ENCODE measurements at places on chromosomes 12 and 14.

DNA sequence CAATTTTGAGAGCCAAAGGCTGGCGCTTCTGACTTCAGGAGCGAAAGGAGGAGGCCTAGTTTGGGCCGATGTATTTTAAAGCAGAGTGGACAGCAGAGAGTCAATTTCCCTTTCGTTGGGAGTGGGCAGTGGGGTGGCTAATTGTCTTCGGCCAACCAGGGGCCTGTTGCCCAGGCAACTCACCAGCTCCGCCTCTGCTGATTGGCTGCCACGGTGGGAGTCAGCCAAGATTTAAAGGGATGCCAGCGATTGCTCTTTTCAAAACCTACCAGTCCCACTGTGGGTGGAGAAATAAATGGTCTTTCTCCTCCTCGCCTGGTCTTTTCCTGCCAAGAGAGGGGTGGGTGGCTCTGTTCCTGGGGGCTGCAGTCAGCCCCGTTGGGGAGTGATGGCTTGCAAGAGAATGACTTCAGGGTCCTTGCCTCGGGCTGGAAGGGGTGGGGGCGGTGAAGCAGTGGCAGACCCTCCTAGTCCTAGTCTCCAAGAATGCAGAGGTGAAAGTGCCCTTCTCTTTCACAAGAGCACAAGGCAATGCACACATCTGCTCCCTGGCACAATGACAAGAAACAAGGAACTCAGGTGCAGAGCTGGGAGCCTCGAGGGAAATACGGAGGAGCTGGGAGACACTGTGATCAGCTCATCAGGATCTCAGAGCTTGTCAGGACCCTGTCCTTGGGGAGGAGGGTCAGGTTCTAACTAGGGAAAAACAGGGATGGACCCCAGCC, 37.7 kb downstream of the RASAL1 start:
- no peak for DNase-seq

GRCh38 chr14:65228436-65228835, 126.1 kb upstream of the MAX start:
- DNase-seq = no peak

DNA sequence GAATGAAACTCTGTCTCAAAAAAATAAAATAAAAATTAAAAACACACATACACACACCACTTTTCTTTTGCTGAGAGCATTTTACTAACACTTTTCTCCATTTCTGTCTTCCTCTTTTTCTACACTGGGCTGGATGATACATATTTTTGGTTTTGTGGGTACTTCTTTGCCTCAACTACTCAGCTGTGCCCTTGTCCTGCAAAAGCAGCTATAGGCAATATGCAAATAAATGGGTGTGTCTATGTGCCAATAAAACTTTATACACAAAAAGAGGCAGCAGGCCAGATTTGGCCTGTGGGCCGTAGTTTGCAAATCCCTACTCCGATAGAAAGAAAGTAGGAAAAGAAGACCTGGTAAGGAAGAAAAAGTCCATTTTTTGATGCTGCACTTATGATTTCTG, 6.5 kb downstream of the CLMN start:
- no peak for DNase-seq

- DNase-seq = no peak
These were observed 14.7 kb downstream of the SLC4A8 start for GRCh38 chr12:51439330-51439729.

- no peak for DNase-seq
These were observed 43.6 kb downstream of the FGD6 start for GRCh38 chr12:95173392-95174251.

- no peak for DNase-seq
These were observed 888.6 kb upstream of the SEL1L start for GRCh38 chr14:82422230-82422629.

DNA sequence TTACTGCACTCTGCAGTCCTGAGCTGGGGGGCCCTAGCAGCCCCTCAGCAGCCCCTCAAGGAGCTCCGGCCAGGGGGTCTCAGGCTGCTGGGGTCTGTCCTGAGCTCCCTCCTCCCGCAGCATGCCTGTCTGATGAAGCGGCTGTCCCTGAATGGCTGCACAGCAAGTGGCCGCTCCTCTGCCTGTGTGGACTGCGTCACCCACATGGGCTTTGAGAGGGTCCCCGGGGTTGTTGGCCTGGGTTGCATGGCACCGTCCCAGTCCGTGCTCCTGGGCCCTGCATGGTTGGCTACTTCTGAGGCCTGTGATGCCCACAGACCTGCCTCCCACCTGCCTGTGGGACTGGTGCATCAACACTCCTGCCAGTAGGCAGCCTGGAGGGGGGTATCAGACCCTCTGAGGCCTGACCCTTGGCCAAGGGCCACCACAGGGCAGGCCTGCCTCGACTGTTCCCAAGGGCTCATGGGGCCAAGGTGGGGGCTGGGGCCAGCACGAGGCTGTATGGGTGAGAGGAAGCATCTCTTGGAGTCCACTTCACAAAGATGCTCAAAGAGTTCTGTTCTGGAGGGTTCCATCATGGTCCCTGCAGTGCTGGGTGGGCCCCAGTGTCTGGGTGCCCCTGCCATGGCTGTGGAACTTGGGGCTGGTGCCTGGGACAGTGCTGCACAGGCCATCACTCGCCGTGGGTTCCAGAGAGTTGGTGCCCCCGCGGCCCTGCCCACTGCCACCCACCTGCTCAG, 12.2 kb downstream of the CEP170B start:
- DNase-seq = no peak

DNA sequence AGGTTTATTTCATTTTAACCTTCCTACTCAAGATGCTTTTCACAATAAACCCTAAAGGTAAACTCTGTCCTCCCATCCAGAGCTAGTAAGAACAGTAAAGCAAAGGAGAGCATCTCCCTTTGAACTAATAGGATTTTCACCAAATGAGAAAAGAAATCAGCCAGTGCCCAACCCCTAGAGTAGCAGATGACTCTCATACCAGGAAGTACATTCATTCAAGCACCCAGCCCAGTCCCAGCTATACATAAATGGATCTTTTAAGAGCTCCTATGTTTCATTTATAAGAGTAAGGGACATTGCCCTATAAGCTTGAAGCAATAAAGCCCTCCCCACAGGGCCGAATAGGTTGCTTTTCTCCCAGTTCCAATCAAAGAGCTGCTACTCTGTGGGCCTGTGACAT, 7.6 kb downstream of the BAZ2A start:
- DNase-seq = no peak

GRCh38 chr12:52205612-52206303, 13.9 kb upstream of the KRT80 start:
- peak; percentile 9 for DNase-seq

- no peak for DNase-seq
These were observed 155.5 kb upstream of the TMPO start for GRCh38 chr12:98359856-98360255.

- DNase-seq = no peak
These were observed 33.6 kb upstream of the HIF1A start for GRCh38 chr14:61661471-61662400.

GRCh38 chr14:101498526-101498860, 62.8 kb upstream of the DIO3 start:
- peak; percentile 19 for DNase-seq

DNA sequence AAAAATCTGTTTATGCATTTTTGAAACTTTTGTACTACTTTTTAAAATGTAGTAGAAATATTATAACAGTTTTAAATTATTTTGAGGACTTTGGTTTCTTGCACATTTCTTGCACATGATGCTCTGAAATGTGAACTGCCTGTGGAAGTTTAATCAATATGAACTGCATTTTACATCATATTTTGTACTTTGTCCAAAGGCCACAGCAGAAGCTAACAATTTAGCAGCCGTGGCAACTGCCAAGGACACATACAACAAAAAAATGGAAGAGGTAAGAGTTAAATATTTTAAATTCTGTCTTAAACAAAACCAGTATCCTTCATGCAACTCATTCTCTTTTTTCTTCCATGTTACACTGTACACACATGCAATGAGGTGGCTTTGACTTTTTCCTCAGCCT, 45.1 kb downstream of the SAV1 start:
- no peak for DNase-seq

DNA sequence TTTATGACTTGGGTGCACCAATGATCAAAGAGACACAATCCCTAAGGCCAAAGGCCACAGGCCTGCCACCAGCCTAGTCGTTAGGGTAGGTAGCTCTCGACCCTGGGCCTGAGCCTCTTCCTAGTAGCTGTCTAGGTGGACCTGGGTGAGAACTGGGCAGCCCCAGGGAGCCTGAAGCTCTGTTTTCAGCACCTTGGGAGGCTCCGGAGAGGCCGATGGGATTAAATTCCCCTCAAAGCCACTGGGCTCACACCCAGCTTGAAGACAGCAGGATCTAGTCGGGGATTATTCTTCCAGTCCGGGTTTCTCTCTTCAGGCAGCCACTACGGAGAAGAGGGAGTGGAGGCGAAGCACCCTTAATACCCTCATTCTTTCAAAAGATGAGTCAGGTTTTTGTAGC, 79.8 kb downstream of the TMEM260 start:
- DNase-seq = no peak

DNA sequence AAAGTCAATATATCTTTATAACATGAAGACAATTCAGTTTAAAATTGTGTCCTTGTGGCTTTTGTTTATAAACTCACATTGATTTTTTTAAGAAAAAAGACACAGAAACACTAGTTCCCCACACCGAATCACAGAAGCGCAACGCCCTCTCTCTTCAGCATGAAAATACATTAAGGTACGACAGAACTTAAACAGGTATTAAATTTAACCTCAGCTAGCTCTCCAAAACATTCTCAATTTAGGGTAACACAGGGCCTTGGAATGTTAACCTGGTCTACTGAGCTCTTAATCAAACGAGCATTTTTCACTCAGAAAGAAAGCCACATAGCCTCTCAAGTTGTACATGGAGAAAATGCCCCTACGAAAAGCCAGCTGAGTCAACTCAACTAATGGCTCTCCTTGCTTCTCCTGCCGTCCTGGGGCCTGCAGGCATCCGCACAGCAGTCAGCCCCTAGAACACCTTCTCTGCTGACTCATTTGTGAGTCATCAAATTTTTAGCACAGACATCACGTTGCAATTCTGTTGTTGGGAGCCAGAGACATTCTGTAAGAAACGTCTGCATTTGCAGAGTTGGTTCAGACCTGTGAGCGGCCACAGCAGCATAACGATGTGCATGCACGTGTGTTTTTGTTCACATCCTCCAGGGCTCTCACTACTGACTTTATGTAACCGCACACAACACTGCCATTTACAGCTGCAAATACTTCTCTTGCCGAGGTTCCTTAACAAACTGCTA, 141.6 kb downstream of the ITPR2 start:
- DNase-seq = no peak

- DNase-seq = no peak
These were observed 65.9 kb upstream of the WSCD2 start for GRCh38 chr12:108063192-108063591.

DNA sequence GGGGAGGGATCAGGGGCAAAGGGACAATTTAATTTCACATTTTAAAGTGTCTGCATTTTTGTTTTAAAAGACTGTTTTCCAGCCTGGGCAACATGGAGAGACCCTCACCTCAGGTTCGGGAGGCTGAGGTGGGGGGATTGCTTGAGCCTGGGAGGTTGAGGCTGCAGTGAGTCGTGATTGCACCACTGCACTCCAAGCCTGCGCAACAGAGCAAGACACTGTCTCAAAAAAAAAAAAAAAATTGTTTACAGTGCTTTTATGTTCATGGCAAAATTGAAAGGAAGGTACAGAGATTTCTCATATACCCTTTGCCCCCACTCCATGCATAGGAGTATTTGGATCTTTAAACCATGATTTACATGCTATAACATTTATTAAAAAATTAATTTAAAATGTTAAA, 16.4 kb upstream of the HVCN1 start:
- DNase-seq = no peak
